ENCODE measurements at places on chromosomes 6 and 20.

GRCh38 chr6:97160280-97160679 lies 122.7 kb downstream of the MMS22L start:
- no peak for DNase-seq

- no peak for DNase-seq
These were observed 40.2 kb upstream of the FNDC1 start for GRCh38 chr6:159128978-159129377.

DNA sequence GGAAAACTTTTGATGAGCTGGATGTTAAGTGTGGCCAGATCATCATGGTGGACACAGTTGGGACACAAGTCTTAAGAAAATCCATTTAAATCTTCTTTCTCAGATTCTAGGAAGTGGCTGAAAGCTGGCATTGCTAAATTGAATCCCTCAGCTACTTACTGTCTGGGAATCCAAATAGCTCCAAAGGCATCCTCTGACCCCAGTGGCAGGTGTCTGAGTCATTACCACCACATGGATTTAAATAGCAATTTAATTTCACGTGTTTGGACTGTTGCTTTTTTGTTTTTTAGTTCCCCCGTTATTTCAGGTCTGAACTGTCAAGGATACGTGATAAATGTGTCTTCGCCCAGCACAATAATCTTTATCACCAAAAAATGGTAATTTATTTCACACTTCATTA lies 33.2 kb upstream of the HDGFL1 start:
- DNase-seq: no peak

GRCh38 chr6:6851059-6851948 lies 256.5 kb upstream of the RREB1 start:
- DNase-seq: no peak

GRCh38 chr20:24953621-24954133 lies 4.6 kb downstream of the CST7 start:
- DNase-seq: no peak

- no peak for DNase-seq
These were observed 50.6 kb downstream of the PDSS2 start for GRCh38 chr6:107408714-107409113.

DNA sequence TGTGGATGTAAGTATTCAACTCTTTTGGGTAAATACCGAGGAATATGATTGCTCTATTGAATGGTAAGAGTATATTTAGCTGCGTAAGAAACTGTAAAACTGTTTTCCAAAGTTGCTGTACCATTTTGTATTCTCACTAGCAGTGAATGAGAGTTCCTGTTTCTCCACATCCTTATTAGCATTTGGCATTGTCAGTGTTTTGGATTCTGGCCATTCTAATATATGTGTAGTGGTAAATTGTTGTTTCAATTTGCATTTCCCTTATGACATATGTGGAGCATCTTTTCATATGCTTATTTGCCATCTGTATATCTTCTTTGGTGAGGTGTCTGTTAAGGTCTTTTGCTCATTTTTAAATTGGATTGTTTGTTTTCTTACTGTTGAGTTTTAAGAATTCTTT lies 29.3 kb upstream of the KAT14 start:
- DNase-seq: no peak

- DNase-seq: no peak
These were observed 29.4 kb downstream of the SDCBP2 start for GRCh38 chr20:1299522-1299921.

DNA sequence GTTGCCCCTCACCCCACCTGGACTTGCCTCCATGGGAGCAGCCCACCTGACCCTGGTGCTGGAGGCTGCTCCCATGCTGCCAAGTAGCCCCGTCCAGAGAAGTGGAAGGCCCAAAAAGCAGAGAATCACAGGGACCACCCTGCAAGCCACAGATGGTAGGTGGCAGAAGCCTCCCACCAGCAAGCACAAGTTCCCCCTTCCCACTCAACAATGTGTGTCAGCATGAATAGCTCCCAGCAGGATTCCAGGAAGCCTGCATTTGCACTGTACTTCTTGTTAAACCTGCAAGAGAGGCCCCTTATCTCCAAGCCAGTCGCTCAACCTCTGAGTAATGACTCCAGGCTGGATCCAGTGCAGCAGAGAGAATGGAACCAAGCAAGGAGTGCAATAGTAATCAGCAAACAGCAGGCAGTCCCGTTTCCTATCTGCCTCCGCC lies 180.8 kb upstream of the CST7 start:
- DNase-seq: no peak

DNA sequence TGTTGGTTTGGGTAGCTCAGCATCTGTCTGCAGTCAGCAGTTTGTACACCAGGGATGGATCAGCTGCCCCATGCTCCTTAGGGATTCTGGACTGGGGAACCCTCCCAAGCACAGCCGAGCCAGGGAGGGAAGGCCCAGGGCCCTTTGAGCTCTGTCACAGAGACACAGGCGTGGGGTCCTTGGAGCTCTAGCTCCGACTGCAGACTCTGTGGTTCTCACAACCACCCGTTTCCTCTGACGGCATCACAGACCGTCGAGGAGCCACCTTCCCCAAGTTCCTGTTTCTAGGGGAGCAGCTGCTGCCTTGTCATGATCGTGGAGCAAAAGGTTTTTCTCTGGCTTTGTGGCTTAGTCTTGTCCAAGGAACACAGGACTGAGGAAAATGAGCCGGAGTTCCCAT lies at the start of gene SLA2:
TSS of gene SLA2 (minus strand) at position 199 of the 400 bp plus-strand sequence. CDS start 4,861 bp downstream, outside the sequence.
- DNase-seq: peak; percentile 87

GRCh38 chr20:57393321-57394120 lies 2.3 kb downstream of the RBM38 start:
- no peak for DNase-seq

DNA sequence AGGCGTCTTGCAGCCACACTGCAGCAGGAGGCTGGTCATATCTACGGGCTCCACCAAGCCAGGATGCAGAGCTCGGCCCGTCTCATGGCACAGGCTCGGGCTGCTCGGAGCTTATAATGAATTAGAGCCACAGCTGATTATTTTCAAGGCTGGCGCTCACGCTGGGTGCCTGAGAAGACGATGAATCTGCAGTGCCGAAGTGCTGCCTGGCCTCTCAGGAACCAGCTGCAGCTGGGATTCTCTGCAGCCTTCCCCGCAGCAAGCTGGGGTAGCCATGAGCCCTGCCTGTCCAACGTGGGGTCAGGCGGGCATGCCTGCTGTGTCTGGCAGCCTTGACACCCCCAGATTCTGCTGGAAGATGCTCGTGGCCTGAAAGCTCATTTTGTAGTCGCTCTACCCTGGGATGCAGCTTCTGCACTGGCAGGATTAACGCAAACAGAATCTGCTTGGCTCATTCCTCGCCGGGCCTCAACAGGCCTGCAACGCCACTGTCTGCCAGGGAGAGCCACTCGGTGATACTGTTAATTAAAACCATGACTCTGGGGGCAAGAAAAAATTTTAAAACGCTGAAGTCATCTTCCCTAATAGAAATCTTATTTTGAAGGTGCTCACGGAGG lies 104.3 kb downstream of the CDH26 start:
- DNase-seq: no peak

- DNase-seq: no peak
These were observed 73.8 kb upstream of the GATA5 start for GRCh38 chr20:62549499-62550086.

- no peak for DNase-seq
These were observed 16.0 kb downstream of the PSMF1 start for GRCh38 chr20:1134355-1134754.

DNA sequence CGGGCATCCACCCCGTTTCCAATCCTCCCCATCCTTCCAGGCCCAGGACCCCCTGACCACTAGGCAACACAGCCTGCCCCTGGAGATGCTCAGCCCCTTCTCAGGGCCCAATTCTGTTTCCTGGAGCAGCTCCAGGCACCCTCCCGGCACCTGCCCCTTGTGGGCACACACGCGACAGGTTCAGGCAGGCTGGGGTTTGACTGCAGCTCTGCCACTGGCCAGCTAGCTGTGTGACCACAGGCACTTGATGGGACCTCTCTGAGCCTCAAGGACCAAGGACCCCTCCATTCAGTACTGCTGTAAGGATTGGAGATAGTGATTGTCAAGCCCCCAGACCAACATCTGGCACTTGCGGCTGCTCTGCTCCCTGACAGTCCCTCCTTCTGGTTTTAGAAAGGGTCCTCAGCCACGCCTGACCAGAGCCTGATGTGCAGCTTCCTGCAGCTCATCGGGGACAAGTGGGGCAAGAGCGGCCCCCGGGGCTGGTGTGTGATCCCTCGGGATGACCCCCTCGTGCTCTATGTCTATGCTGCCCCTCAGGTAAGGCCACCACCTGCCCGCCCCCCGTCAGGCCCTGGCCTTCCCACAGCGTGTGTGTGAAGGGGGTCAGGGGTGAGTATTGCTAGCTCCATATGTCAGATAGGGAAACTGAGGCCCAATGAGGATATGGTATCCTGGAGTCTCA lies 21.7 kb downstream of the FGD2 start:
- no peak for DNase-seq

- DNase-seq: no peak
These were observed 25.5 kb downstream of the LMBRD1 start for GRCh38 chr6:69771158-69771906.

DNA sequence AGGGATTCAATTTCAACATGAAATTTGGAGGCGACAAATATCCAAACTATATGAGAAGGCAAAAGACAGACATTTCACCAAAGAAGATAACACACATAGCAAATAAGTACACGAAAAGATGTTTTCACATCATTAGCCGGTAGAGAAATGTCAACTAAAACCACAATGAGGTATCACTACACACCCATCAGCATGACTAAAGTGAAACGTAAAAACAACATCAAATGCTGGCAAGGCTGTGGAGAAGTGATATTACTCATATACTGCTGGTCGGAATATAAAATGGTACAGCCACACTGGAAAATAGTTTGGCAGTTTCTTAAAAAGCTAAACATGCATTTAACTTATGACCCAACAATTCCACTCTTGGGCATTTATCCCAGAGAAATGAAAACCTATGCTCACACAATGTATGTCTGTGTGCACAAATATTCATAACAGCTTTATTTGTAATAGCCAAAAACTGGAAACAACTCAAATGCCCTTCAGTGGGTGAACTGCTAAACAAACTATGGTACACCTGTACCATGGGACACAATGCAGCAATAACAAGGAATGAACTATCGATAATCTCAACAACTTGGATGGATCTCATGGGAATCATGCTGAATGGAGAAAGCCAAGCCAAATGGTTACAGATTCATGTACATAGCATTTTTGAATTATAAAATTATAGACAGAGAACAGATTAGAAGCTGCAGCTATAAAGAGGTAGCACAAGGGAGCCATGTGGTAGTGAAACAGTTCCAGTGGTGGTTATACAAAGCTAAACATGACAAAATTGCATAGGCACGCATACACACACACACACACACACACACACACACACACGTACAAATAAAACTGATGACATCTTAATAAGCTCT lies 8.6 kb downstream of the ADAT2 start:
- no peak for DNase-seq

DNA sequence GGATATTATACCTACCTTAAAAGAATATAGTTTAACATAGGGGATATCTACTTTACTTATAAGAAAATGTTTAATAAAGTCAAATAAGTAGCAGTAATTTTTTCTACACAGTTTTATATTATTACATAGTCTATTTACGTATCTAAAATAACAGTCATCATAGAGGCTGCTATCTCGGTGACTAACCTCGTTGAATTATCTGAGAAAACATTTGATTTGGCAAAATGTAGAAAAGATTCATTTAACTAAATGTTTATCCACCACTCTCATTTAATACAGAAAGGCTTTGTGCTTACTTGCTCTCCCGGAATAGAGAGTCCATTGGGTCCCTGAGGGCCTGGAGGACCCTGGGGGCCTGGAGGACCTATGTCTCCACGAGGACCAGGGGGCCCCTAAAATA lies 103.6 kb downstream of the COL12A1 start:
- DNase-seq: no peak

DNA sequence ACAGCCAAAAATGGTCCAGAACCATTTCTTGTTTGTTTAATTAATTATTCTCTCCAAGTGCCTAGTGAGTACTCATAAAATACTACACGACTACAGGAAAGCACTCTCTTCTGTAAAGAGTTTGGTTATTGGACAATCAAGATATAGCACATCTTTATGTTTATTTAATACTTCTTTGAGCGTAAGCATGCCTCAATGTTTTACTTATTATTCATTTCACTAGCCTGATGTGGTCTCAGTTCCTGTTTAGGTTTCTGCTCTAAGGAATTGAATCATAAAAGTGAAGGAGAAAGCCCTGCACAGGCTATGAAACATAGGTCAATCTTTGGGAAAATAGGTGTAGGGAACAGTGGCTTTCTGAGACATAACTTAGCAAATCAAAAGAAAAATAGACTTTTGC lies 45.9 kb upstream of the AIG1 start:
- DNase-seq: no peak

GRCh38 chr6:3678946-3679345 lies 72.6 kb downstream of the PXDC1 start:
- DNase-seq: no peak

- DNase-seq: no peak
These were observed 34.6 kb upstream of the SMIM28 start for GRCh38 chr6:138343112-138343511.

DNA sequence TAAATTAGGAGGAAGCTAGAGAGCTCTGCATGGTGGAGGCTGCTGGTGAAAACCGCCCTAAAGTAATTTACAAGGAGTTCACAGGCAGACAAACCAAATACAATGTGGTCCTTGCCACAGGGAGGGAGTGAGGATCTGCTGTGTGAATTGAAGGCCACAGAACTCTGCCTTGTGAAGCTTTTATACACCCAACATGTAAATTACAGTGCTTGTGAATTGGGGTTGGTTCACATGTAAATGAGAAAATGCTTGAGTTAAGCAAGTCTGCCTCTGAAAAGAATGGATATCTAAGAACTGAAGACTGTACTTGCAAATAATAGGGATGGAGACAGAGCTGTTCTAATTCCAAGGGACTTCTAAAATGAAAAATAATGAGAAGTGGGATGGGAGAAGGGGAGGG lies 194.2 kb downstream of the SLC35F1 start:
- DNase-seq: peak; percentile 3

GRCh38 chr6:12148841-12149240 lies 136.7 kb downstream of the HIVEP1 start:
- no peak for DNase-seq

DNA sequence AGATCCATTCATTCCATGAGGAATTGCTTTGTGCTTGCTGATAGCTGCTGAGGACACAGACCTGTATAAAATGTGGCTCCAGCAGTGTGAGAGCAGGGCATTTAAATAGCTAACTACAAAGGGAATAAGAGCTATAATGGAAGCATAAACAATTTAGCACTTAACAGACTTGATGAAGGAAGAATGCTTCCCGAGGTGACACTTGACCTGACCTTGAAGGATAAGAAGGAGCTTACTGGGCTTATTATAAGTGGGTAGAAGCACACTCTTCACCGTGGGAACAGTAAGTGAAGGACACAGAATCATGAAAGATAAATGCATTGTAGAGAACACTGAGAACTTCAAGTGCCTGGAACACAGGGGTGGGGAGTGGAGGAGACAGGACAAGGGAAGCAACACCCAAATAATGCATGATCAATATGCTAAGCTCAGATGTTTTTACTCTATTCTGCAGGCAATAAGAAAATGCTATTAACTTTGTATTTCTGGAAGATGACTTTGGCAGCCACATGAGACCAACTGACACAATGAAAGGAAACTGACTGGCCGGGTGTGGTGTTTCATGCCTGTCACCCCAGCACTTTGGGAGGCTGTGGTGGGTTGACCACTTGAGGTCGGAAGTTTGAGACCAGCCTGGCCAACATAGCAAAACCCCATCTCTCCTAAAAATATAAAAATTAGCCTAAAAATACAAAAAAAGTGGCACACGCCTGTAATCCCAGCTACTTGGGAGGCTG lies 84.2 kb downstream of the EPB41L2 start:
- no peak for DNase-seq

- no peak for DNase-seq
These were observed 5.7 kb downstream of the VTA1 start for GRCh38 chr6:142152746-142153145.
